ENCODE measurements at places on chromosomes 7 and 10. TPM values are rescaled to one million over a fixed set of nuclear protein-coding genes. Genes with fewer than 3 reads are reported as not detected.
A peak's percentile ranks its signal among the peaks of the same experiment; 100 is the strongest.

GRCh38 chr7:1223196-1223981 lies 9.3 kb upstream of the UNCX start:
- peak; percentile 58 for DNase-seq

DNA sequence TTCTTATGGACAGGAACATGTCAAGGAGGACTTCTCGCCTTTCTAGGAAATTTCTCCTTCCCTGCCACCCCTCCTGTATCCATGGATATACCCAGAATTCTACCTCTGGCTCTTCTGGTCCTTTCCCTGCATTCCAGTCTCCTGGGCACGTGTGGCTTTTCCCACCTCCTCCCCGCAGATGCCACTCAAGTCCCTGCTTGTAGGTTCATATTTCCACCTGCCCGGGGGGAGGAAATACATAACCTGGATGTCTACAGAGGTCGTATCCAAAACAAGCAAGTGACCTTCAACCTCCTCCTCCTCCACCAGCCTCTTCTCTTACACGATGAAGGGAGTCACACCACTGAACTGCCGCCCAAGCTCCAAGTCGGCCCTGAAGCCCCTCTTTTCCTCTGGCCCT lies 20.7 kb downstream of the FGFR2 start:
- DNase-seq, result no peak

DNA sequence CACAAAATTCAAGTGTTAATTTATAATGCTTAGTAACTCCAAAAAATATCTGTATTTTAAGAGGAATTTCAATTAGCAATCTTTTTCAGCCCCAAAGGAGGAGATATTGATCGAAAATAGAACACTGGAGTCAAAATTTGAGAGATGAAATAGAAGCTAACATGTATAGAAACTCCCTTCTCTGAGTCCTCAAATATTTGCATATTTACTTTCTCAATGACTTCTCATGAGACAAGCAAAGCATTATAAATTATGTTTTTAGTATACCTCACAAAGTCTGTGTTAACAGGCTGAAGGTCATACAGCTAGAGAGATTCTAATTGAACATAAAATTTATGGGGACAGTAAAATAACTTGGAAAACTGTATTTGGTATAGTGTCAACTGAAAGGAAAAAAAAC lies 260.5 kb downstream of the GPAM start:
- DNase-seq, result no peak

DNA sequence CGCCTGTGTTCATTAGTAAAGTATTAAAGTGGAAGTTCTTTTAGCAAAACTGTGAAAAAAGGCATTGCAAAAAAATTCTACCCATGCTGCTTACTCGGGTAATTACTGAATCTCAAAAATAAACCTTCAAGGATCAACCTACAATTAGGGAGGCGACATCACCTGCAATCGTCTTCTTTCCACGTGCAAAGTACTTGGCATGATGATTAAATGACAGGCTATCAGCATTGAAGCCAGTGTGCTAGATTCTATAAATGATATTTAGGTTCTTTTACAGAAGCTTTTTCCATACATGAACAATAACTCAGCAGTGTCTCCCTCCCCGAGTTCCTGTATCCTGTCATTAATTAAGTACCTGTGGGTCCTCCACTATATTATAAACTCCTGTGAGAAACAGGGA lies 105.8 kb downstream of the SFMBT2 start:
- no peak for DNase-seq

DNA sequence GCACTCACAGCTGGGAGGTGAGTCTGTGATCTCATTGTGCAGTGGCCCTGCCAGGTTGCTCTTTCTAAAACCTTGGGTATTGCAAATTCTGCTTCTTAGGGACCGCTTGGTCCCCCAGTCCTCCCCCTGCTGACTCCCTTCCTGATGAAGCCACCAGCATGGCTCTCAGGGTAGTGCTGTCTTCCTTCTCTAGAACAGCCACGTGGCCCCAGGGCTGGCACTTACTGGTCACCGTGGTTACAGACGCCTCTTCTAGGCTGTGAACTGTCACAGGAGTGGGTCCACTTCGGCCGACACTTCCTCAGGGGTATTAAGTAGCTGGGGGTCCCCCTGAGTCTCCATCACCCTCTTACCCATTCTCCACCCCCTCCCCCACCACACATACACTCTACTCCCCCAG lies 2.7 kb upstream of the HTRA1 start:
- no peak for DNase-seq

DNA sequence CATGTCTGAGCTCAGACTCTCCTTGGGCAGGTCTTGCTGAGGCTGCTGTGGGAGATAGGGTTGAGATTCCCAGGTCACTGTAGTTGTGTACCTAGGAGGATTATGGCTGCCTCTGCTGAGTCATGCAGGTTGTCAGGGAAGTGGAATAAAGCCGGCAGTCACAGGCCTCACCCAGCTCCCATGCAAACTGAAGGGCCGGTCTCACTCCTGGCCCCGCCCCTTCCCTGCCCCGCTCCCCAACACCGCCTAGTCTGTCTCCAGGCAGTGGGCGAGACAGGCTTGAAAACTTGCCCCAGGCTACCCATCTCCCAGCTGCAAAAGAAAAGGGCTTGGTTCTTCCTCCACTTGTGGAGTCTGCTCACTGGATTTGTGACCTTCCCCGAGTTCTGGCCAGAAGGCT lies 41.6 kb upstream of the SDHAF3 start:
- DNase-seq, result no peak

UNCX gene
- not detected for polyA plus RNA-seq
